ENCODE measurements at places on chromosomes 5 and 9.

GRCh38 chr5:55188656-55189540 lies 15.9 kb upstream of the CDC20B start:
- DNase-seq = no peak

DNA sequence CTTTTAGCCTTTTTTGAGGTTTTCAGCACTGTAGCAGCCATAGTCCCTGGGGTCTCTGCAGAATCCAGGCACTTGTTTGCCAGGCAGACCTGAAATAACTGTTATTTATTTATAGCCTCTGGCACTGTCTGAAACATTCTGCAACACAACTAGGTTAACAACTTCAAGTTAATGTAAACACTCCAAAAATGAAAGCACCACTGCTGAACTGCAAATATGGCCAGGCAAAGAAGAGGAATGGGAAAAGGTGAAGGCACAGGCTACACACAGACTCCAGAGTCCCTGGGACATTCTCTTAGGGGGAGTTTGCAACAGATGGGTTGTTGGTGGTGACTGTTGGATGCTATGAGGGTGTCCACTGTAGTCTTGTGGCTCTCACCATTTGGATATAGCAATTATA lies 369.0 kb downstream of the MAT2B start:
- no peak for DNase-seq

GRCh38 chr9:15282567-15283285 lies 24.3 kb downstream of the TTC39B start:
- DNase-seq = no peak

GRCh38 chr9:38372762-38373619 lies 19.5 kb upstream of the ALDH1B1 start:
- no peak for DNase-seq

DNA sequence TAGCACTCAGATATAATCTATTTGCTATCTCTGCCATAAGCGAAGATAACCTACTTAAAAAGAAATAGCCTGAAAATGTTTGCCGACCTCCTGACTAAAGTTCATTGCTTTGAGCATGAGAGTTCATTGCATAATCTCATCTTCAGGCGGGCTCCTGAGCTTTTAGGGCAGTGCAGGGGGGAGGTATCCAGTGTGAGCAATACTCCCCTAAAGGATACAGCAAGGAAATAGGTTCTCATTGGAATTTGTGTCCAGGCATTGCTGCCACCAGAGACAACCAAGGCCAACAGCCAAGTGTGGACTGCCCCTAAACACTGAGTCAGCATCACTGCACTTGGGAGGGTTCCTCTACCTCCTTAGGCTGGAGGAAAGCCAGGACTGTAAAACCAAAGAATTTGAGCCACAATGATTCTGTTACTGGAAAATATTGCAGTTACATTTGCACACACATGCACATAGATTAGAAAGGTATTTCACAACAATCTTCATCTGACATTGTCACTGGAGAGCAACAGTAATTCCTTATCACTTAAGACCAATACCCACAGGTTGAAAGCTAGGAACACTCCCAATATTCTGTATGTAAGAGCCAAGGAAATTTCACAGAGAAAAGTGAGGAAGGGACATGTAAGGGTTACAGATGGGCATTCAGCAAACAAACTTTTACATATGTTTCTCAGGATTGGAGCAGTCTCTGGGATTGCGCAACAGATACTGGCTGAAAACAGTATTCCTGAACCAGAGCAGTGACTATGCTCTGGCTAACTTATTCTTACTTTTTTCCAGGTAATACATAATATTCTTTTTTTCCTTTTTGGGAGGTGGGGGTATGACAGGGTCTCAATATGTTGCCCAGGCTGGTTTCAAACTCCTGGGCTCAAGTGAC lies 98.6 kb upstream of the TLE1 start:
- no peak for DNase-seq

DNA sequence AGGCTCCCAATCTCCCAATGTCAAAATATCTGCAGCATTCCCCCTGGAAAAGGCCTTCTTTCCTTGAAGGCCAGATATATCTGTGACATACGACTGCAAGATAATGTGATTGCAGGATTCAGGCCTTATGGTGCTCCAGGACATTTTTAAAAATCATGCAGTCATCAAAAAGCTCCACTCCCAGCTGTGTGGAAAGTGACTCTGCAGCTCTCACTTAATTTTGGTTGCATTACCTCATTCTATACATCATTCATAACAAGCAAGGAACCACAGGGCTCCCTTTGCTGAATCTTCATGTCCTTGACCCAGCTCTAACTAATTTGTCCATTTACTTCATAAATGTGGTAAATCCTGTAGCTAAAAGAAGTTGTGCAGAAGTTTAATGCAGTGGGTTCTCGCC lies 386.2 kb upstream of the SLC30A5 start:
- no peak for DNase-seq

- DNase-seq = no peak
Observed at GRCh38 chr5:88398316-88398715, 129.7 kb upstream of the TMEM161B start.

GRCh38 chr5:162487528-162488525 lies 420.3 kb downstream of the GABRG2 start:
- DNase-seq = no peak

DNA sequence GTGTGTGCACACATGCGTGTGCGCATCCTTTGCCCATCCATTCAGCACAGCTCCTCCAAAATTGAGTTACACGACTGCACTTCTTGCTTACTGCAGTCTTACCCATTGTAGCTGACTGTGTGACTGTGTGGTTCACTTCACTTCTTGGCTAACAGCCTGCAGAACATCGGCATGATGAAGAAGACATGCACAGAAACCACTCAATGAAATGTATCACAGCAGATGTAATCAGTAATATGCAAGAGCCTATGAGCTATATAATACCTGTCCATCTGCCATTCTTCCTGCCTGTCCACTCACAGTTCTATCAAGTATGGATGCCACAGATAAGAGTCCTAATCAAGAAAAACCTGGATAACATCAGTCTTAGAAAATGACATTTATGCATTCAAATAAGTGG lies 83.9 kb downstream of the TRPM3 start:
- no peak for DNase-seq

- DNase-seq = no peak
Observed at GRCh38 chr9:111056538-111056937, 18.3 kb upstream of the LPAR1 start.

DNA sequence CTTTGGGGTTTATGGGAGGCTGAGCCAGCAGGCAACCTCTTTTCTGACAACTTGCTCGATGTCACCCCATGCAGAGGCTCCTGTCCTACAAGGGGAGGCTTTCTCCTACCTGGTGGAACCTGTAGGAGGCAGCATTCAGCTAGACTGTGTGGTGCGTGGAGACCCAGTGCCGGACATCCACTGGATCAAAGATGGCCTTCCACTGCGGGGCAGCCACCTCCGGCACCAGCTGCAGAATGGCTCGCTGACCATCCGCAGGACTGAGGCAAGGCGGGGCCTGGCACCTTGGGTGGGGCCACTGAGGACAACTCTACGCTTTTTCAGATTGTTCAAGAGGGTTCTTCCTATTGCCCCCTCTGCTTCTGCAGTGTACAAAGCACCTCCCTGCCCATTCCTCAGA lies 36.1 kb upstream of the ASS1 start:
- no peak for DNase-seq

- no peak for DNase-seq
Observed at GRCh38 chr9:75964427-75964826, 74.0 kb downstream of the PCSK5 start.

DNA sequence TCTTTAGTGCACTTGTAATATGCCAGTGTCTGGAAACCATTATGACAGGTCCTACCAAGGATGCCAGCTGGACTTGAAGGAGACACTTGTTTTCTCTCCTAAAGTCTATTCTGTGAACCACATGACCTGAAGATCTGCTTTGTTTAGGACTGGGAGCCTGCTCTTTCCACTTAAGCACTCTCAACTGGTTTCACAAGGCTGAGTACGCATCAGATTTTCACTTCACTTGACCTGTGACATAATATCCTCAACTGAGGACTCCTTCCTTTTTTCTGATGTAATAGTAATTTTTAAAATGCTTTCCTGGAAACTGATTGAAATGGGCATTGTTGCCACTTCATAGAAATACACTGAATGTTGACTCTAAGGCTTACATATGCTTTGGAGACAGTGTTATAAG lies 52.2 kb downstream of the PDE8B start:
- no peak for DNase-seq

DNA sequence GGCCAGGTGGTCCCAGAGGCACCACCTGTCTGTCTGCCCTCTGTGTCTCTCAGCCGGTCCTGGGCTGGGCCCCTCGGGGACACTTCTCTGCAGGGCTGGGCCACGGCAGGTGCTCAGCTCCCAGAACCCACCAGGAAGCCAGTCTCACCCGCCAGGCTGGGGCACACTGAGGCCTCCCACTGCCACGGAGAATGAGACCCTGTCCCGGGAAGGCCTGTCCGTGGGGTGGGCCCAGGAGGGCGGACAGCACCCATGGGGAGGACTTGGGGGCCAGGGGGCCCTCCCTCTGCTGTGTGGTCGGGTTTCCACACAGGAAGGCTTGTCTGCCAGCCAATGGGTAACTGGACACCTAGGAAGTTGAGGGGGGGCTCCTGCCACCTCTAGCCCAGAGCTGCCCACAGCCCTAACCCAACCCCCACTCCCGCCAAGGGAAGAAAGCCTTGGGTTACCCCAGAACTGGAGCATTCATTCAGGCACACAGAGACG lies 4.1 kb upstream of the TUBB4B start:
- DNase-seq = no peak

DNA sequence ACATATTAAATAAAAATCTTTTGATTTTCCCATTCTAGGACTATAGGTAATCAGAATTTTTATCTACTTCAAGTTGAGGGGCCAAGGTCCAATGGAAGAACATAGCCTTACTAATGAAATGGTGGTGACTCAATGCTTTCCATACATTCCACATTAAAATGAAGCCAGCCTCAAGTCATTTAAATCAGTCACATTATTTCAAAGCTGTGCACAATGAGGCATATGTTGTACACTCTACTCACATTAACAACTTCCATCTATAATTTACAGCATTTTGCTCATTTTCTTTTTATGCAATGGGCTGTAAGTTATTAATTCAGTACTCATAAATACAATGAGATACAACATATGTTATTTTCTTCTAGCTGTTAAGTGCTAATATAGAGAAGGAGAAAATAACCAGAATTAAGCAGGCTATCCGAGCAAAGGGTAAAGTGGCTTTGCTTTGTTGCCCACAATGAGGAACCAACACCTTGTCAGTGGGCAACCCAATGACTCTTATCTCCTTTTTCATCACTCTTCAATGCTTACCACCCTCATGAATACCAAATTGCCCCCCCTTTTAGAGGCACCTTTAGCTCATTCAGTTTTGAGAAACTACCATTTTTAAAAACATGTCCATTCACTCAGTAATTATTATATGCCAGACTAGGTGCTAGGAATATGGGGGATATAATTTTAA lies 52.4 kb downstream of the TTLL11 start:
- DNase-seq = no peak

DNA sequence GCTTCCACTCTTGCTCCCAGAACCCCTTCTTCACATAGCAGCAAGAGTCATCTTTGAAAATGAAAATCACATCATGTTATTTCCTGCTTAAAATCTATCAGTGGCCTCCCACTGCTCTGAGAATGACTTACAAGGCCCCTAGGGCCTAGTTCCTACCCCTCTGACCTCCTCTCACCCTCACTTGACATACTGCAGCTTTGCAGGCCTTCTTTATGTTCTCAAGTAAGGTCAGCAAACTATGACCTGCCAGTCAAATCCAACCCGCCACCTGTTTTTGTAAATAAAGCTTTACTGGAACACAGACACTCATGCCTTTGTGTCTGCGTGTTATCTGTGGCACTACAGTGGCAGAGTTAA lies 185.7 kb downstream of the NR3C1 start:
- DNase-seq = no peak

DNA sequence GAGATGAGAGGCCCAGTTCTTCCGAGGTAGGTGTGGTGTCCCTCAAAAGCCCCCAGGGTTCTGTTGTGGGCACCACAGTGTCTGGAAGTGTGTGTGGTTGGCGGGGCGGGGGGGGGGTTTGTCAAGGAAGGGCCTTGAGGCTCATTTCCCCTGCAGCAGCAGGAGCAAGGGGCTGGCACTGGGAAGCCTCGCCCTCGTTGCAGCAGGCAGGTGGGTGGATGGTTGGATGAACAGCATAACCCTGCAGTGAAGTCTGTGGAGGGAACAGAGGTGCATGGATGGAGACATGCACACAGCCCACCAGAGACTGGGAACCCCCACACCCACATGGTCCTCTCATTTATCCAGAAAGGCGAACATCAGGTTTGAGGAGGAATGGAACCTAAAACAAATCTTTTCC lies 2.0 kb upstream of the SPATA31E1 start:
- no peak for DNase-seq

GRCh38 chr5:75993643-75994520 lies 89.3 kb upstream of the SV2C start:
- no peak for DNase-seq

GRCh38 chr5:9376363-9377117 lies 169.3 kb downstream of the SEMA5A start:
- no peak for DNase-seq

DNA sequence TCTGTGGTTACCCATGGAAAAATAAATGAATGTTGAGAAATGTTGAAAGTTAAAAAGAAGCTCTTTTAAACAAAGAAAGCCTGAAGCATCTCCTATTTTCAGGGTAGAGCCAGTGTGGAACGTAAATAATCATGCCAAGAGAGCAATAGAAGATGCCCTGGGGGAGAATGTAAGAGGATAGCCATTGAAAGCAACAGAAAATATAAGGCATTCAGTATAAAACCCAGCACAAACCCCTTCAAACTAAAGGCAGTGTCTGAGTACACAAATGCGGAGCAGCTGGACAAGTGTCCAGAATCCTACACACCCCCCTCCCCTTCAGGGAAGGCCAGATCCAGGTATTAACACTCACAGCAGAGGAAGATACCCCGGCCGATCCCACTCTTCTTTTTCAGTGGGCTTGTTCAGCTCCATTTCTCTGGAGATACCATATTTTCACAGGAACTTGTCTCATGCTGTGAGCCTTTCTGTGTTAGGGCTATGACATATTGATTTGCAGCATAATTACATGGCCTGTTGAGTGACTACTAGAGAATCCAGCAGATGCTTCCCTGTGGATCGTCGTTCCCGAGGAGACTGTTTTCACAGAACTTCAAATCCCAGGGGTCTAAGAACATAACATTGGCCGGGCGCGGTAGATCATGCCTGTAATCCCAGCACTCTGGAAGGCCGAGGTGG lies 101.2 kb downstream of the PLK2 start:
- DNase-seq = no peak

- DNase-seq = no peak
Observed at GRCh38 chr9:78613006-78613405, 316.1 kb downstream of the PSAT1 start.

- DNase-seq = no peak
Observed at GRCh38 chr5:72134226-72134899, 27.1 kb downstream of the MAP1B start.

- DNase-seq = no peak
Observed at GRCh38 chr9:116717150-116717549, 30.0 kb downstream of the TRIM32 start.

Measured in stimulated activated CD4-positive, alpha-beta T cell treated with anti-CD3 and anti-CD28 coated beads, Interleukin-2, amount 100 ng/mL, for 24 hours (primary cell).